ENCODE measurements at places on chromosomes 5 and 9. TPM values are rescaled to one million over a fixed set of nuclear protein-coding genes. Genes with fewer than 3 reads are reported as not detected.

GRCh38 chr9:14081745-14082144, 232.2 kb downstream of the NFIB start:
- DNase-seq, result no peak

The FAM78A gene
- under 0.01 TPM for total RNA-seq

The SH2D3C gene
- total RNA-seq, result 0.28 TPM

GRCh38 chr5:160492565-160492964, 70.9 kb downstream of the PTTG1 start:
- DNase-seq, result no peak

DNA sequence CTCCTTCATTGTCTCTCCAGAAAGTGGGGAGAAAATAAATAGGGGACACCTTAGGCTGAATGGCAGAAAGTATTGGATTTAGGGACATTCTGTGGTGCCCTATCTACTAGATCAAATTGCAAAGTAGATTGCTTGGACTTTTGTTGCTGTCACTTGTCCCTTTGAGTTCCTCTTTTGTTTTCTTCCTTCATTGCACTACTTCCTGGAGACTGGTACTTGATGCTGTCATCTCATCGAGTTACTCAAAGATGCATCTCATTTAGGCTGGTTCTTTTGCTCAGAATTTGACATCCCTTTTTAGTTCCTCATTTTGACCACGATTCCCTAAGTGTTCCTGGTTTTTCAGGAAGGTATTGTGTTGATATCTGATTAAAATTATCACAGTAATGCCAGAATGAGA, 137.6 kb downstream of the ADGRV1 start:
- no peak for DNase-seq

DNA sequence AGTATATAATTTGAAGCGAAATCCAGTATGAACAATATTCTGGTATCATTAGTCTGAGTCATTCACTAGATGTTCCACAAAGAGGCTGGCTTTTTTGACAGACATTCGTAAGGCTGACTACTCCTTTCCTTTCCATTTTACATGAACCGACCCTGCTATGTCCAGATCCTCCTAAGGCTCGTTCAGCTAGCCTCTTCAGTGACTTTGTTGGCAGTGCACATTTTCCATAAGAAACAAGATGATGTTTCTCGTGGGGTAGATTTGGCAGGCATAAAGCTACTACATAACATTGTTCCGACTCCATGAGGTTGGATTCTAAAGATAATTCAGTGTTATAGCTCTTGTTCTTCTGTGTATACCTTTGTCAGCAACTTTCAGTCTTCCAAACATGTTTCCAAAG, 49.0 kb downstream of the ZNF462 start:
- no peak for DNase-seq

DNA sequence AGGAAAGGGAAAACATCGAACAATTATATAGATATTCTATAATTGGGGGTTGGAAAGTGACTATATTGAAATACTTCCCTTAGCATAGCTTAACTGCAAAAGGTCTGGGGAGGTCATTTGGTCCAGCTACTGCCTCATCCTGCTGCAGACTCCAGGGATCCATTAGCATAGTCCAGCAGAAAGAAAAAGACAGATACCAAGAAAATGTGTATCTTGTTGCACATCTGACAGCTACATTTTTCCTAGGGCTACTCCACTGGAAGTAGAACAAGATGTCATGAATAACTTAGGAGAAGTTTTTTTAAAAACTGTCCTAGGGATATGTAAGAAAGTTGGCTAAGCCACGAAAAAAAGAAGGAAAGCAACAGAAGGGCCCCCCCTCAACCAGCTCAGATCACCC, 92.9 kb upstream of the SLC30A5 start:
- no peak for DNase-seq

- no peak for DNase-seq
Observed at GRCh38 chr5:39433848-39434247, 9.1 kb upstream of the DAB2 start.

- no peak for DNase-seq
Observed at GRCh38 chr5:37835380-37835973, 4.4 kb downstream of the GDNF start.

The TOR2A gene
- 1.1 TPM for total RNA-seq

- DNase-seq, result no peak
Observed at GRCh38 chr9:5515261-5515650, 4.9 kb downstream of the PDCD1LG2 start.

DNA sequence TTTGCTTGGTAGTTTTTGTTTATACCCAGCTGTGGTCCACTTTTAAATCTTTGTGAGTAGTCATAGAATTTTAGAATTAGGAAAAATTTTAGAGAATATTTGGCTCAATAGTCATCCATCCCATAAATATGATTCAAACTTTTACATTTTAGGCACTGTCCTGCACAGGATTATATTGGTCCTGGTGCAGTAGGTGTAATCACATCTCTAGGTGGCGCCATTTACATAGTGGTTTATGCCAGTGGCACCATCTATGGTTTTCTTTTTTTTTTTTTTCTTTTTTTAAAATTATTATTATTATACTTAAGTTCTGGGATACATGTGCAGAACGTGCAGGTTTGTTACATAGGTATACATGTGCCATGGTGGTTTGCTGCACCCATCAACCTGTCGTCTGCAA, 260.7 kb upstream of the KCNN2 start:
- DNase-seq, result peak; percentile 80

The CCDC183 gene
- not detected for total RNA-seq

DNA sequence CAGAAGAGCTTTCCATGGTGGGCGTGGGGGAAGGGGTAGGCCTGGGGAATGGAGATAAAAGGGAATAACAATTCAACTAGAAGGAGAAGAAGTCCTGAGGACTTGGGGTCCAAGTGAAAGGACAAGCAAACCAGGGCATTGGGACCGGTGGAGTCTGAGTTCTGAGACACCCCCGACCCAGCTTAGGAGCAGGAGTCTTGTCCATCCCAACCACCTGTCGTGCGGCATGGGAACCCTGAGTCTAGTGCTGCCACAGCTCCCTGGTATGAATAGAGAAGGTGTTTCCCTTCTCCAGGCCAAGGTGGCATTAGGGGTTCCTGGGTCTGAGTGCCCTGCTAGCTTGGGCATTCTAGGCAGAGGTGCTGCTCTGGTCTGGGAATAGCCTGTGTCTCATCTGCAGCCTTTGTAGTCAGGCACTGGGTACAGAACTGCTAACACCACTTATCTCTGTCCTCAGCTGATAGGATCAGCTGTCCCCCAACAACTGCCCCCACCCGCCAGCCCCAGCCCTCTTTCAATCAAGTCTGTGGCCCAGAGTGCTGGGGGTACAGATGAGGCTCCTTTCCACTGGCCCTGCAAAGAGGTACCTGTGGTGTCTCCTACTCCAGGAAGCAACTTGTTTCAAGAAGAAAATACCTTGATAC, 9.9 kb downstream of the HNRNPAB start:
- DNase-seq, result no peak

DNA sequence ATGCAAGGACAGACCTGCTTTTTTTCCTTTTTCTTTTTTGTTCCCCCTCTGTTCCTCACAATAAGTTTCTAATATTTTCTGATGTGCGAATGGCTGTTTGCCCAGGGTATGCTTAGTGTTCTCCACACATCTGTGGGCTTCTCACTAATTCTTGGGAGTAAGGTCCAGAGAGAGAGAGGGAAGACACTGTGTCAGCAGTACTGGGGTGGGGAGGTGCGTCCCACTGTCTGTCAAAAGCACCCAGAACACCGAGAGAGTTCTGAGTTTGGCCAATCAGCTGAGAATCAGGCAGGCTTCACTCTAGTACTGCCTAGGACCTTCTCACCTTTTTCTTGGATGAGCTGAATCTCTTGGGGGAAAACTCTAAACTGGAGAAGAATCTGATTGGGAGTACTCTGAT, 61.8 kb downstream of the ELL2 start:
- DNase-seq, result no peak

The LRRTM2 gene
- total RNA-seq, result 2.0 TPM

The PCDHB11 gene
- total RNA-seq, result under 0.01 TPM

DNA sequence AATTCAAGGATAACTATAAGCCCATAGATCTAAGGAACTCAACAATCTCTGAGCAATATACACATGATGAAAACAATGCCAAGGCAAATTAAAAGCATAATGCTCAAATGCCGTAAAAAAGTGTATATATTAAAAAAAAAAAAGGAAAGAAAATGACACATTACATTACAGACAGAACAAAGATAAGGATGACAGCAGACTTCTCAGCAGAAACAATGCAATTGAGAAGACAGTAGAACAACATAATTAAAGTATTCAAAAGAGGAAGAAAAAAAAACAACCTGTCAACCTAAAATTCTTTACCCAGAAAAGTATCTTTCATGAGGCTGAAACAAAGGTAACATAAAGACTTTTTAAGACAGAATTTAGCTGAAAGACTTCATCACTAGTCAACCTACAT, 591.7 kb downstream of the ZNF608 start:
- no peak for DNase-seq

The PCDHGA2 gene
- 3.4 TPM for total RNA-seq

DNA sequence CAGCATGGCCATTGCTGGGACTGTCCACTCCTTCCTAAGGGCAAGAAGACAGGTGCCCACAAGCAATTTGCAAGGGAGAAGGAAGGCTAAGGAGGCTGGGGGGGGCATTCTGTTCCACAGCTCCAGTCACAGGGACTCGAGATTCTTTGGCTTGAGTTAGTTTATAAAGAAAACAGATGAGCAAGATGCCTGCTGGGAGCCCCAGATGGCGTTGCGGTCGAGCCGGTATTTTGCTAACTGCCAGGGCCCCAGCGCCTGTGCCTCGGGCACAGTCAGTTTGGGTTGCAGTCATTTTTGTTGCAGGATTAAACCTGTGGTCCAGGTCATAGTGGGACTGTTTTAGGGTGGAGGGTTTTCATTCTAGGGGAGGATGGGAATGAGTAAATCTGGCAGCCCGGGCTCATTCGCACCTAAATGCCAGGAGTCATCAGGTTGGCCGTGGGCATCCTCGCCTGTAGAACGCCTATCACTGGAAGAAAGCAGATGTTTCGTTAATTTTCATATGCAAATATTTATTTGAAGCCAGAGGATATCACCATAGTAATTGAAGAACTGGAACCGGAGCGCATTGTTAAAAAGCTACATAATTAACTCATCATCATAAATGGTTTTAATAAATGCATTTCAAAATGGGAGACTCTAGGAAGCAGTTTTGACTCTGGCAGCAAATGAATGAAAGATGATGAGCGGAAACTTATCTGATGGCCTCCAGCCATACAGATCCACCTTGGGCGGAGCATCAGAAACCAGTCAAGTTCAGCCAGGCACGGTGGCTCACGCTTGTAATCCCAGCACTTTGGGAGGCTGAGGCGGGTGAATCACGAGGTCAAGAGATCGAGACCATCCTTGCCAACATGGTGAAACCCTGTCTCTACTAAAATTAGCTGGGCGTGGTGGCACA, 87.1 kb upstream of the FCN2 start:
- no peak for DNase-seq

DNA sequence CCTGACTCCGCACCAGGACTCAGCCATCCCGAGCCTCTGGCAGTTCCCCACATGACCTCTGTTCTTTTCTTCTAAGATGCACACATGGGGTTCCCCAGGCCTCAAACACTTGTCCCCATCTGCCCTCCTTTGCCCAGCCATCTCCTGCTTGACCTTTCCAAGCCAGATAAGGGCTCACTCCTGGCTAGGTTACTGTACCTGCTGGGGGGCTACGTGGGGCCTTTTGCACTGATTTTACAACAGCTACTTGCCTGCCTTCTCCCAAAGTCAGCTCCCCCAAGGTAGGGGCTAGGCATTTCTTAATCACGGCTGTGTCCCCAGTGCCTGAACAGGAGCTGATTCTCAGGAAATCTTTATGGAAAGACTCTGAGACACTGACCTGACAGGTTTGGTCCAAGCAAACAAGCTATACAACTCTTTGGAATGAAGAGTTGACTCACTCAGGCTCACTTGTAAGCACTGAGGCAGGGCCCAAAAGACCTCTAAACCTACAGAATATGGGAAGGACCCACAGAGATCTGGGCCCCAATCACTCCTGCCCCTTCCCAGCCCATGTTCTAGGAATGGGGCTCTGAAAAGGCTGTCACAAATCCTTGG, 2.5 kb downstream of the MACROH2A1 start:
- no peak for DNase-seq

GRCh38 chr5:171852255-171852681, 66.7 kb downstream of the SMIM23 start:
- no peak for DNase-seq

GRCh38 chr5:2997179-2997578, 245.7 kb upstream of the IRX2 start:
- no peak for DNase-seq

- DNase-seq, result no peak
Observed at GRCh38 chr9:111969622-111970021, 73.0 kb downstream of the UGCG start.

DNA sequence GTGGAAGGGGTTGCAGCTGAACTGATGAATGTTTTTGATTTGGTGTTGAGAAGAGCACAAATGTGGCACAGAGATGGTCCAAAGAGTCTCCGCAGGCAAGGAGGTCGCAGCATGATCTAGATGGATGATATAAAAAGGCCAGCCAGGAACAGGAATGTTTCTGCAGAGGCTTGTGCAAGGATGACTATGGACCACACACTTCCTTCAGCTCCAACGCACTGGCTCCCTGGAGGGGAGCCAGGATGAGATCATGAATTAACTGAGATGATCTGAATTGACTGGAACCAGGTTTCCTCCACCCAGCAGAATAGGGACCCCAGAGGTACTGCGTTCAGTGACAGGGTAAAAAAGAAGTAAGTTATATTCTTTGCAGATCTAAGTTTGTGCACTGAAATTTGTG, 89.0 kb downstream of the ARSB start:
- peak; percentile 90 for DNase-seq

The IL7R gene
- total RNA-seq, result 56.9 TPM

The ABLIM3 gene
- 33.3 TPM for total RNA-seq

DNA sequence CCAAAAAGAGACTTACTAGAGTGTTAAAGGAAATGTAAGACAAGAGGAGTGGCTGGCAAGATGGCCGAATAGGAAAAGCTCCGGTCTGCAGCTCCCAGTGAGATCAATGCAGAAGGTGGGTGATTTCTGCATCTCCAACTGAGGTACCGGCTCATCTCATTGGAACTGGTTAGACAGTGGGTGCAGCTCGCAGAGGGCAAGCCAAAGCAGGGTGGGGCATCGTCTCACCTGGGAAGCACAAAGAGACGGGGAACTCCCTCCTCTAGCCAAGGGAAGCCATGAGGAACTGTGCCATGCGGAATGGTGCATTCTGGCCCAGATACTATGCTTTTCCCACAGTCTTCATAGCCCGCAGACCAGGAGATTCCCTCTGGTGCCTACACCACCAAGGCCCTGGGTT, 308.7 kb downstream of the AGTPBP1 start:
- no peak for DNase-seq

- DNase-seq, result peak; percentile 54
Observed at GRCh38 chr5:115888027-115888426, 46.3 kb downstream of the AP3S1 start.

GRCh38 chr9:132681561-132681960, 11.3 kb downstream of the GTF3C4 start:
- DNase-seq, result no peak

The CCL19 gene
- total RNA-seq, result not detected

GRCh38 chr5:75640395-75640794, 29.1 kb downstream of the ANKDD1B start:
- DNase-seq, result peak; percentile 78

The ECPAS gene
- total RNA-seq, result 78.9 TPM

- DNase-seq, result no peak
Observed at GRCh38 chr5:133487093-133487492, 125.2 kb downstream of the FSTL4 start.

GRCh38 chr5:39020458-39020857, 53.7 kb downstream of the RICTOR start:
- no peak for DNase-seq

GRCh38 chr5:130138406-130139045, 234.3 kb downstream of the CHSY3 start:
- DNase-seq, result no peak

The FGFR4 gene
- total RNA-seq, result 0.90 TPM

The SLC1A1 gene
- total RNA-seq, result 3.9 TPM

The ARL14EPL gene
- total RNA-seq, result not detected

The NIPAL4 gene
- total RNA-seq, result 0.18 TPM

The CAMLG gene
- 24.7 TPM for total RNA-seq

The GGTA1 gene
- not detected for total RNA-seq

All from IMR-90 (cell line).